Stimulated activated naive B cell treated with anti-CD40 and anti-IgM and Interleukin-4, amounts not matched to agents 10 μg/mL and 1 μg/mL and 100 μg/mL, for 72 hours (primary cell): ENCODE measurements at places on chromosomes 4 and X.

DNA sequence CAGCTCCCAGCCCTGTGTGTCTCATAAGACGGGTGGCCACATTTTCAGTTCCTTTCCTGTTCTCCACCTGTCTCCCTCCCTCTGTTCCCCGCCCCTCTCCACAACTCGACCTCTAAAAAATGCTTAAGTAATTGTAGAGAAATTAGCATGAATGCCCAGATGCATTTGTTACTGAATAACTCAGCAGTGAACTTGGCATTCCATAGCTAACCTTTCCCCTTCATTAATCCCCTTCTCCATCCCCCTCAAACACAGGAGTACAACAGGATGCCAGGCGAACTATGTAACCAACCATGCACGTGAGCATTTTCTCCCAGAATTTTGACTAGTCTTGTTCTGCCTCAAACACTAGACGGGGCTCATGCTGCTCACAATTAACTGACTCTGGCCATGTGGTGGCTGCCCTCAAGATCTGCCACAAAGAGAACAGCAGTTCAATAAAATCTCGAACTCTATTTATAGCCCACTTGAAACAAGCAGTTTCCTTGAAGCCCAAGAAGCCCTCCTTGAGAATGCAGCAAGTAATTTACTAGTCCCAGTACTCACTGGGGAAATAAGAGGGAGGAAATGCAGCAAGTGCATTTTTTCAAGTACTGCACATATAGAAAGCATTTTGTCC, 351.2 kb downstream of the ARHGAP24 start:
- no peak for DNase-seq

GRCh38 chrX:48961585-48962091, 4.2 kb upstream of the OTUD5 start:
- DNase-seq, result no peak

GRCh38 chrX:109785053-109785452, 52.0 kb upstream of the ACSL4 start:
- no peak for DNase-seq

DNA sequence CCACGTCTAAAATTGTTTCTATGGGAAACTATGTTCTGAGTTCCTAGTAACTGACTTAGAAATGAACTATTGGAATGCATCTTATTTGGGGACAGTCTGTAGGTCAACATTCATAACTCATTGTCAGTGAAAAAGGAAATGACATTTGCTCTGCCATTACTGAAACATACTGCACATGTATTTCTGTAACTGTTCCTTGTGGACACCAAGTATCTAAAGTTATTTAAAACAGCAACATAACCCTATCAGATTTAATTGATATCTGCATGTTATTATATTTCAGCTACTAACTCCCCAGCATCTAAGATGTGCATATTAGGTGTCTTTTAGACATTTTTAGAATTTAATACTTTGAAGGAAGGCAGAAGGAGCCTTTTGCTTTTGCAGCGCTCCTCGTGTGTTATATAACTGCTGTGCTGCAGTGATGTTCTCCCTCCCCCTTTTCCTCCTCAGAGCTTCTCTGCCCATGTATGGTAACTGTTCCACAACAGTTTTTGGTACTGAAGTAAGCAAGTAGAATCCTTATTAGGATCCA, 37.2 kb upstream of the TMEM131L start:
- no peak for DNase-seq

DNA sequence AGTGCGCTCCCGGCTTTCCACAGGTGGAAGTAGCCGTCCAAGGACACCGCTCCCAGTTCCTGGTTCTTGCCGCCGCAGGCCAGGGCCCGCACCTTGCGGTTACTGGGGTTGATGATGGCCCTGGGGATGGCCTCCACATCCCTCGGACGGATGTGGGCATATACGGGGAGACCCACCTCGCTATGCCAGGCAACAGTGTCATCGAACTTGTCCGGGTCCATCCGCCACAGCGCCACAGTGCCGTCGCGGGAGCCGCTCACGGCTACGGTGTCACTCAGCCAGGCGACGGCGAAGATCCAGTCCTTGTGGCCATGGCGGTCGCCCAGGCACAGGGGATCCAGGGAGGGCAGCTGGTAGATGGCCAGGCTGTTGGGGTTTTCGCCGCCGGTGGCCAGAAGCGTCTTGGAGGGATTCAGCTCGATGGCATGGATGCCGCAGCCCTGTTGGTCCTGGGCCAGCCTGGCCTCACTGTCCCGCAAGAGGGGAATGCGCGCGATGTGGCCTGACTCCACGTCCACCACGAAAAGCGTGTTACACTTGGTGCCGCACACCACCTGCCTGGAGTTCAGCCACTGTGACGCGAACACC, 795 bp downstream of the DCAF12L1 start:
- DNase-seq, result no peak

GRCh38 chr4:63618883-63619718, 790.1 kb downstream of the TECRL start:
- no peak for DNase-seq

DNA sequence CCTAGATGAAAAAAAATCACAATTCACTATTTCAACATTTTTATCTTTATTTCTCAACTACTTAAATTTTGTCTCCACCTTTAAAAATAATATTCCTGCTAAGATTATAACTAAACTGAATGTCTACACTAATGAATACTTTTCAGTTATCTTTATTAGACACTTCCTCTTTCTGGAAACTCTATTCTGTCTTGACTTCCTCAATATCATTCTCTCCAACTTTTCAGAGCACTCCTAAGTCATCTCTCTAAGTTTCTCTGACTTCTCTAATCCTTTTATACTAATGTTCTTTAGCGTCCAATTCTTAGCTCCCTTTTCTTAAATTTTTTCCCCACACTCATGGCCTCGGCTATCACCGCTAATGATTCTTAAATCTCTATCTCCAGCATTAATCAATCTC, 374.2 kb downstream of the FBXO8 start:
- DNase-seq, result no peak

GRCh38 chrX:81259714-81260395, 58.0 kb downstream of the SH3BGRL start:
- no peak for DNase-seq

DNA sequence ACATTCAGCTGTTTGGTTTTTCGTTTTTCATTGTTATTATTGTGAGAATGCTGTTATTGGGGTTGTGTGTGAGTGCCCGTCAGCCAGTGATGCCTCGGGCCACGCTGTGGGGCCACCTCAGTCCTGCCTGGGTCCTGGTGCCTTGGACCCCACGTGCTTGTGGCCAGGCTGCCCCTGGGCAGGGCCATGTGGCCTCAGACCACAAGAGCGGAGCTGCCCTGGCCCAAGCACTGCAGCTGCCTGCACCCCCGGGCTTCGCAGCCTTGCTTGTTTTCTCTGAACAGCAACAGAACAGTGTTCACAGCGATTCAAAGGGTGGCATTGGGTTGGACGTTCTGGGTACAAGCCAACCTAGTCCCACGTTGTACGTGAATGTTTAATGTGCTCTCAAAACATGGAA, 56.9 kb downstream of the CPLX1 start:
- no peak for DNase-seq

DNA sequence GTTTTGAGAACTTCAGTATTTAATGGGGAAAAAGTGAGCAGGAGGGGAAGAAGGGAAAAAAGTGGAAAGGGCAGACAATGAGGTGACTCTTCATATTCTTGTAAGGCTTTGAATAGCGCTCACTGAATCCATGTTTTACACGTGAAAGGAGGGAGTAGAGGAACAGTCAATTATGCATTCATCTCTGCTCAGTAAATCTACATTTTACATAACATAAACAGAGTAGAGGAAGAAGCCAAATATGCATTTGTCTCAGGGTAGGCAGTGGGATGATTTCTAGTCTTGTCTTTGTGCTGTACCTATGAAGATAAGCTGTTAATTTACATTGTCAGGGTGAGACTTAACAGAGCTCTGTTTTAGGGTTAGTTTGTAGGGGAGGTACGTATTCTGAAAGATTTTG, 19.4 kb upstream of the ELF2 start:
- DNase-seq, result no peak

- DNase-seq, result no peak
Measured at GRCh38 chrX:129661369-129661768, 6.6 kb upstream of the APLN start.

GRCh38 chr4:12393631-12394262, 965.1 kb upstream of the HS3ST1 start:
- no peak for DNase-seq

DNA sequence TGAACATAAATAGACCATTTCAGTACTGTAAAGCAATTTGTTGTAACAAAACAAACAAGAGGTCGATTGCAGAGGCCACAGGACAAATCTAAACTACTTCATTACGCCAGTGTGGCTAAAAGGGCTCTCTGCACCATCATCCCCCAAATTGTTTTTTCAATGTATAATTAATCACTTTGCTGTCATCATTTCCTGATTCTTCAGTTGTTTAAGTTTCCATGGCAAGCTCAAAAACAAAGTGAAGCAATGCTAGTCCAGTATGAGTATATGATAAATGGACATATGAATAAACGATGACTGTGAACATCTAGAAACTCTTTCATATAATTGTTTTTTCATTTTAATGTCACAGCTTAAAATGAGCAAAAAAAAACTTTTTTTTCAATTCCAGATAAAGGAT, 235.4 kb upstream of the FGF13 start:
- DNase-seq, result no peak

- no peak for DNase-seq
Measured at GRCh38 chrX:25180242-25180641, 164.5 kb upstream of the ARX start.

- peak; percentile 3 for DNase-seq
Measured at GRCh38 chr4:176090115-176090514, 24.5 kb downstream of the WDR17 start.

DNA sequence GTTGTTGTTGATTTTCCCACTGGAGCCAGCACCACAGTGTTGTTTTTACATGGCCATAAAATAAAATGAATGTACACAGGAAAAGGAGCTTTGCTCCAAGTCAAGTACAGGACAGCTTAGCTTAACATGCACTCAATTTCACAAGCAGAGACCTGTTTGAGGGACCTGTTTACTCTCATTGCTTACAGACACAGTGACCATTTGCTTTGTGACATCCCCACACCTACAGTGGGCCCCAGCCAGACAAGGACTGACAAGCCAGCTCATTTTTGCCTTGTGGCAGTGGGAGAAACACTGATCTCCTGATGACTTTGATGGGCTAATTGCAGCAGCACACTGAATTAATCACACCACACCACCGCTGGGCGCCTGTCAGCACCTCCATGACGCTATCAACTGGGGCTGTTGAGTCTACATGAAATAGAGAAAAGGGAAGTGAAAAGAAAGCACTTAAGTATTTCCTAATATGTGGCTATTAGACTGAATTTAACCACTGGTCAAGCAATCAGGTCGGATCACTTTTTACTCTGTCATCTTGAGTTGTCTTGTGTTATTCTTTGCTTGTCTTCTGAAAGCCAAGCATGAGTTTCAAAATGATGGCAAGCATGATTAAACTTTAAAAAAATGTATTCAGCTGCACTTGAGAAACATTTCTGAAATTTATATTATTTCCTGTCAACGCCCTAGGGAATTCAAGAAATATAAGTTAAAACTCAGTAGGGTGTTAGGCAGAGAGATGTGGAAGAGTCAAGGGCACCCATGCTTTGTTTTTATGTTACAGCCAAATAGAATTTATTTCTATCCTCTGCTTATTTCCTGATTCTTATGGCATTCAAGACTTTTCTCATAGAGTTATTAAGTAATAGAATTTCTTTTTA, 557.7 kb downstream of the RAB28 start:
- DNase-seq, result no peak

DNA sequence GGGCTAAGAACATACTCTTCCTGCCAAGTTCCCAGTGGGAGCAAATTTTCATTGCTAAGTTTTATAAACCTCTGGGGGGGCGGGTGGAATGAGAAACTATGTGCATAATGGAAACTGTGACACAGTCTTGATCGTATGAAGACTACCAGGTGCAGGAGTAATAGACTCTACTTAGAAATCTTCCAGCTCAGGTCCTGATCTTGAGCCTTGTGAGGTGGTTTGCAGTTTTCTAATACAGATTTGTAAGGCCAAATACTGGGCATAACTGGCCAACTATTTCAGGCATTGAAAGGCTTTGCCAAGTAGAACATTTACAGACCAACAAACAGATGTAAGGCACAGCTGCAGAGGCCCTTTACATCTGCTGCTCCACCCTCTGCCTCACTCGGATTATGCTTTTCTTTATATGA, 89.7 kb upstream of the CBR4 start:
- no peak for DNase-seq

DNA sequence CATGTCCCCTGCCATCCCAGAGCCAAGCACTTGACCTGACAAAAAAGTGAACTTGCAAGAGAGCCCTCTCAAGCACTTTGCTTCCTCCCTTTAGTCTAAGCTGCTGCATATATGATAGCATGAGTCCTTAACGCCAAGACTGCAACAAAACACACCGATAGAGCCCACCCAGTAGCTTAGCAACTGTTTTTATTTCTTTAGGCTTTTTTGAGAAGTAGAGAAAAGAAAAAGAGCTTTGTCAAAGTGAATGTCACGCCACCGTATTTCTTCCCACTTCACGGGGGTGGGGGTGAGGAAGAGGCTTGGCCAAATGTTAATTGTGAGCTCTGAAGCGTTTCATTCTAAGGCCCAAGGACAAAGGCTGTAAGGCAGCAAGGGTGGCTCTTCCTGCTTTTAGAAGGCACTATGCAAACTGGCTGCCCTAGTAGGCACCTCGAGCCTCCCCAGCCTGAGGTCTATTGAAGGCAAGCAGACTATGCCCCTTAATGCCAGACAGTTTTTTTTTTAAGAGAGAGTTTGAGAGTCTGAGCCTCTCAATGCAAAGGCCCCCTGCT, 138.6 kb downstream of the HS6ST2 start:
- no peak for DNase-seq

DNA sequence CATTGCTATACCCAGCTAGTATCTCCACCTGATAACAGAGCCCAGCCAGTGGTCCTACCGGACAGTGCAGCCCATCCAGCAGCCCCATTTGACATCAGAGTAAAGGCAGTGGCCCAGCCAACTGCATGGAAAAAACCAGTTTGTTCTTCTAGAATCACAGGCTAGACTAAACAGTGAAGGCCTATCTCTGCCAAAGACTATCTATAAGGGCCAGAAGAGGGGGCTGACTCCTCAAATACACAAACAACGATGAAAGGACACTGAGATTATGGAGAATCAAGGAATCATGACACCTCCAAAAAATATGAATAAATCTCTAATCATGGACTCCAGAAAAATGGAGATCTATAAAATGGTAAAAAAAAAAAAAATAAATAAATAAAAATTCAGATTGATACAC, 546.4 kb upstream of the HTR2C start:
- DNase-seq, result no peak

GRCh38 chr4:148023512-148024181, 291.8 kb downstream of the ARHGAP10 start:
- no peak for DNase-seq

DNA sequence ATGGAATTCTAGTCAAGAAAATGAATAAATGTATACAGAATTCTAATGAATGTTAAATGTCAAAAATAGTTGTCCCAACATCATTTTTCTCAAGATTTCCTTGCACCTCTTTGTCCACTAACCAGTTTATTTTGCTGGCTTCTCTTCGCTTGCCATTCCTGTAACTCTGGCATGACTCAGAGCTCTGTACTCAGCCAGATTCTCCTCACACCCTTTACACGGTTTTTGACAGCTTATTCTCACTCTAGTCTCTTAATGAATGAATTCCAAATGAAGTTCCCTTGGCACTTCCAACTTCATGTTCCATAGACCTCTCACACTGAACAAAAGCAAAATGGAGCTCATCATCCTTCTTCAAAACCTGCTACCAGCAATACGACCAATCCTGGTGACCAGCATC, 419.3 kb upstream of the SLIT2 start:
- DNase-seq, result no peak

- DNase-seq, result no peak
Measured at GRCh38 chr4:24181005-24181404, 291.2 kb upstream of the PPARGC1A start.

GRCh38 chr4:2803624-2804448, 11.0 kb downstream of the SH3BP2 start:
- DNase-seq, result no peak

- DNase-seq, result no peak
Measured at GRCh38 chr4:122542411-122543236, 78.2 kb downstream of the IL21 start.
